ENCODE measurements at places on chromosomes 12 and 14. TPM values are rescaled to one million over a fixed set of nuclear protein-coding genes. Genes with fewer than 3 reads are reported as not detected.

Gene POLE2
- 13.4 TPM for total RNA-seq

DNA sequence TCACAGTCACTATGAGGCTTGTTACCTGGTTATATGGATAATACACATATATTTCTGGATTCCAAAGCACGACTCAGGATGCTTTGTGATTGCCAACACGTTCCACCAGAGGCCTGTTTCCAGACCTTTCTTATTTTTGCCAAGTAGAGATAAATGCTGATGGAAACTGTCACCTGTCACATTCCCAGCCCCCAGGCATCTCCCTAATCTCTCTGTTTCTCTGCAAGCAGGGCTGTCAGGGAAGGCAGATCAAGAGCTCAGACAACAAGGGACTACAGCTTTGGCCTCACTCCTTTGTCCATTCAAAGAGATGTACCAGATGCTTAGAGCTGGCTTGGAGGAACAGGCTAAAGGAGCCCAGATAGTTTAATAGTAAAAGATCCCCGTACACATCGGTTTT is 21.8 kb upstream of the DDHD1 start:
- no peak for DNase-seq

GRCh38 chr12:123122626-123123025 is 28.3 kb downstream of the PITPNM2 start:
- no peak for DNase-seq

Gene HOXC6
- 6.0 TPM for total RNA-seq

Gene OVCH1
- total RNA-seq = 0.30 TPM

DNA sequence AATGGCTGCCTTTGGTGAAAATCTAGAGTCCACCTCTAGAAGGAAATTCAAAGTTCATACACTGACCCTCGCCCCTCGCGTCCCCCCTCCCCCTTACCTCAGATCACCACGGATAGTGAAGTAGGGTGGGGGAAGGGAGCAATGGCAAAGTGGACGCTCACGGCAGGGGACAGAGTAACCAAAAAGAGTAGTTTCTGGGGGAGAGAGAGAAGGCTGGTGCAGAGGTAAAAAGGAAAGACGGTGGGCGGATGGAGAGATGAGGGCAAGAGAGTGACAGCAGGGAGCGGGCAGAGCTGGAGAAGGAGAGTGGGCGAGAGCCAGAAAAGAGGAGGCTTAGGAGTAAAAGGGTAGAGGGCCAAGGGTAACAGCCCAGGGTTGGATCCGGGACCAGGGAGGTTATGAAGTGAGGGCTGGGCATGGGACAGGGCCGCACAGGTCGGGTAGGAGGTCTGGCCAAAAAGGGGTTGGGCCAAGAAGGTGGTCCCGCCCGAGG is 423 bp downstream of the ALDH6A1 start:
- no peak for DNase-seq

DNA sequence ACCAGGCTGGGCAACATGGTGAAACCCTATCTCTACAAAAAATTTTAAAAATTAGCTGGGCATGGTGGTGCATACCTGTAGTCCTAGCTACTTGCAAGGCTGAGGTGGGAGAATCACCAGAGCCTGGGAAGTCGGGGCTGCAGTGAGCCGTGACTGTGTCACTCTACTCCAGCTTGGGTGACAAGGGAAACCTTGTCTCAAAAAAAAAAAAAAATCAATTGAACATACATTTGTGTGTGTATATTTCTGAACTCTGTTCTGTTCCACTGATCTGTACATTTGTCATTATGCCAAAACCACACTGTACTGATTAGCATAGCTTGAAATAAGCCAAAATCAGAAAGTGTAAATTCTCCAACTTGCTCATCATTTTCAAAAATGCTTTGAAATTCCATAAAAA is 254.6 kb downstream of the SOX5 start:
- DNase-seq = no peak

GRCh38 chr12:57604454-57604991 is at the start of gene DTX3:
Gene DTX3 (plus strand): TSS chr12:57604824. CDS start chr12:57606518, 1,694 bp downstream.
- no peak for DNase-seq

- no peak for DNase-seq
Observed at GRCh38 chr12:47074757-47075156, 4.7 kb upstream of the PCED1B start.

DNA sequence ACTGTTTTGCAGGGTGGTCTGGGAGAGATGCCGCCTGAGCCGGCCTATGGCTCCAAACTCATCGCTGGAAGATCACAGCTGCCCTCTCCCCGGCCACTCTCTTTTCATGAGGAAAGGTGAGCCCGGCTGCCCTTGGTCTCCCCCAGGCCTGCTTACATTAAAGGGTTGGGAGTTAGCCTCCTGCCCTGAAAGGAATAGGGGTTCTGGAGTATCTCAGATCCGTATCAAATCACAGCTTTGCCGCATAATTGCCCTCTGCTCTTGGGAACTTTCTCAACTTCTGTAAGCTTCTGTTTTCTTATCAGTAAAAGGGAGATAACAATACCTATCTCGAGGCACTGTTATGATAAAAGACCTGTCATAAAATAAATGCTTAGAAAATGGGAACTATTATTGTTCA is 17.6 kb downstream of the PHLDA1 start:
- no peak for DNase-seq

DNA sequence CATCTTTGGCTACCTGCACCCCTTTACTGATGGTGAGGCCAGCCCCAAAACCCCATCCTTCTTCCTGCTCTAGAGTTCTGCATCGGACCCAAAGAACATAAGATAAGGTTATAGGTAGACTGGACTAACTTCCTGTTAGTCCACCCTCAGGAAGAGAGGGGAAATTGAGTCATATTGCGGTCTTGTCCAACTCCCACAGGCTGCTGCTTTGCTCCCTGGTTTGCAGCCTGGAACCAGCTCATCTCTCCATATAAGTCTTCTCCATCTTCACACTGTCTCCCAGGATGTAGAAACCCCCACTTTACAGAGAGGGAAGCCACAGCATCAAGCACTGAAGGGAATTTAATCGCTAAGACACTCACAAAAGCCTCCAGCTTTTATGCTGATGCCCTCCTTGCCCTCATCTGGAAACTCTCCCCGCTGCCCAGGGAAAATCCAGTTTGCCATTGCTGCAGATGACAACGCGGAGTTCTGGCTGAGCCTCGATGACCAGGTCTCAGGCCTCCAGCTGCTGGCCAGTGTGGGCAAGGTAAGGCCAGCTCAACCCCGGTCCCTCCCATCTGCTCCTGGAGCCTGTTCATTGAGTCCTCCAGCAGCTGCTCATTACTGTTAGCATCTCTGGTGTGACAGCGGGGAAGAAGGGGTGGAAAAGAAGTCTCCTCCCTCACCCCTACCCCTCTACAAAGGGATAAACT is 85.3 kb downstream of the B4GALNT3 start:
- no peak for DNase-seq

DNA sequence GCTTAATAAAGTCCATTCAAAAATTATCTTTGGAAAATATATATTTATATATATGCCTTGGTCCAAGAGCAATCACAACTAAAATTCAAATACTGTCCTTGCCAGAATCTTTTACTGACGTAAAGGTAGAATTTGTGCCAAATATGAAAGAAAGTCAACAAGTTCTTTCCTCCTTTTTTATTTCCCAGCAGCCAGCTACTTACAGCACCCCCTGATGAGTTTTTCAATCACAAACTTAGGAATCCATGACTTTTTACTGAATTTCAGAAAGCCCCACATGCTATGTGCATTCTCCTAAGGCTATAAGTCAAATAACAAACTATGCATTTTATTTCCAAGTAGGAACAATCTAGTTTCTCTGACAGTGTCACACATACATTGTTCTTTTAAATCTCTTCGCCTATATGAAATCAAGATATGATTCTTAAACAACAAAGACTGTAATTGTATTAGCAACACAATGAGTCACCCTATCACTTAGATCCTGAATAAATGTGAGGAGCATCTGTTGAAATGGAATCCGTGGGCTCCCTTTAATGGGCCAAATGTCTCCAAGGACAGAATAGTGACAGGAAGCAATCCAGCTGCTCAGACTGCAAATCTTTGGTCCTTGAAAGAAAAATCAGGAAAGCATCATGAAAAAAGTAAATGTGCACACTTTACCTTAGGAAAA is 271.4 kb downstream of the DUSP6 start:
- peak; percentile 29 for DNase-seq

Gene TSHR
- total RNA-seq = 2.9 TPM

Gene RIMBP2
- 5.8 TPM for total RNA-seq

DNA sequence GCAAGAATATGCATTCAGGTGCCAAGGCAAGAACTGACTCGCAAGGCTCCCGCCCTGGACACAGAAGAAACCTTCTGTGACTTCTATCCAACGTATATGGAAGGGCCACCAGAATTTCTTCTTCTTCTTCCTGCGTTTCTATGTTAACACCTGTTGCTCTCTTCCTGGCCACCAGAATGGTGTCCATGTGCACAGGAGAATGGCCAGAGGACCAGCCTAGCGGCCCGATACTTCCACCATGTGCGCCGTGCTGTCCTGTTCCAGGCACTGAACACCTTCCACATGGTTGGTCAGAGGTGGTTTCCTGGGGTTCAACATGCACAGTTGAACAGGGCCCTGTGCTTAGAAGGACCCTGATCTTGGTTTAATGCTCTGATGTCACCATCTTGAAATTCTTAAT is 455.8 kb downstream of the BCL11B start:
- DNase-seq = no peak

Gene TSPAN11
- total RNA-seq = 10.0 TPM

Gene SERPINA1
- 11.1 TPM for total RNA-seq

GRCh38 chr12:24280056-24280842 is 330.8 kb upstream of the SOX5 start:
- no peak for DNase-seq

DNA sequence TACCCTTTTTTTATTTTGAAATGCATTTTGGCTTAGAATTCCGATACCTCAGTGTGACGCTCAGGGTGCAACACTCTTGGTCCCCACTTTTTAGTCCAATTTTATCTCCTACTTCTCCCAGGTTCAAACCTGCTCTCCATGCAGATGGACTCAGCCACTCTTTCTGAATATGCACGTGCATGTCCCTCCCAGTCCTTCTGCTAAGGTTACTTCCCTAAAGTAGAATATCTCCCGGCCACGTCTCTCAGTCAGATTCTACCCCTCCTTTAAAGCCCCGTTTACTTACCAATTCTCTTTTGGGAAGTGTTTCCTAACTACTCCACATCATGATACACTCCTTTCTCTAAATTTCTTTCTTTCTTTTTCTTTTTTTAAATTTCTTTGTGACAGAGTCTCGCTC is 15.5 kb upstream of the PARP11 start:
- no peak for DNase-seq

- no peak for DNase-seq
Observed at GRCh38 chr12:110353211-110353965, 50.1 kb downstream of the ANAPC7 start.

GRCh38 chr12:132492522-132492921 is 2.6 kb downstream of the FBRSL1 start:
- no peak for DNase-seq

Gene C12orf54
- total RNA-seq = not detected

Gene PRB2
- 0.20 TPM for total RNA-seq

Gene SPIC
- not detected for total RNA-seq

DNA sequence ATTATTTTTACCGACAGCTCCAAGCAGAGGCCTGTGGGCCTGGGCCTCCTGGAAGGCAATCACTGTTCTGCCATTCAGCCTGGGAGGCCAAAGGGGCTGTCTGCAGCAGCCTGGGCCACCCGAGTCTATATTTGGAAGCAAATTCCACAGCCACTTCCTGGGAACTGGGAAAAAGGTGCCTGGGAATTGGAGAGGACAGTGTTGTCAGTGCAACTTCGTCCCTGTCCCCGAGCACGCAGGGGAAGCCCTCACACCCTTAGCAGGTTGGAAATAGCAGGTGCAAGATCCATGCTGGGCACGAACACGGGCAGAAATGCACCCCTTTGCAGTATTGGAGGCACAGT is 9.6 kb upstream of the TBX5 start:
- DNase-seq = no peak

Gene KRT3
- 0.10 TPM for total RNA-seq

Gene PPM1A
- total RNA-seq = 39.9 TPM

DNA sequence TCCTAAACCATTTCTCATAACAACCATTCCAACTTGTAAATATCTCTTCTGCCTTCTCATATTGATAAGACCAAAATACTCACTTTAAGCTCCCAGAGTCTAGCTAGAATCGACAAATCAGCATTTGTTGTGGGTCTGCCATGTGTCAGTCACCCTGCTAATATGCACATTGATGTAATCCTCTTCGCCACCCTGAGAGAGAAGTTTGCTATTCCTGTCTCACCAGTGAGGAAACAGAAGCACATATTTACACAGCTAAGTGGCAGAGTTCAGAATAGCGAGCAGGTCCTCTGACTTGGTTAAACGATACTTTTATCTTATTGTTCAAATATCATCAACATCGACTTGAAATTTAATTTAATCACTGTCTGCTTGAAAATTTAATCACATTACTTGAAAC is 142.1 kb downstream of the ANO4 start:
- no peak for DNase-seq

GRCh38 chr12:92438641-92439419 is 264.0 kb upstream of the PLEKHG7 start:
- DNase-seq = no peak

Gene IFI27L2
- 29.8 TPM for total RNA-seq

Gene KCNH5
- total RNA-seq = 1.4 TPM

DNA sequence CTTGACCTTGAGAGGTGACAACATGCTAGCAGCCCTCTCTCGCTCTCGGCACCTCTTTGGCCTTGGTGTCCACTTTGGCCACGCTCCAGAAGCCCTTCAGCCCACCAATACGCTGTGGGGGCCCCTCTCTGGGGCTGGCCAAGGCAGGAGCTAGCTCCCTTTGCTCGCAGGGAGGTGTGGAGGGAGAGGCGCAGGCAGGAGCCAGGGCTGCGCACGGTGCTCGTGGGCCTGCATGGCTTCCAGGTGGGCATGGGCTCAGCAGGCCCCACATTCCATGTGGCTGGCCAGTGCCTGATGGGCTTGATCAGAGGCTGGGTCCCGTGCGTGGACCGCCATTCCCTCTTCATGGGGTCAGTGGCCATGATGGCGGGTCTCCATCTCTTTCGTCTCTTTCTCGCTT is 1237.0 kb upstream of the USP15 start:
- no peak for DNase-seq

DNA sequence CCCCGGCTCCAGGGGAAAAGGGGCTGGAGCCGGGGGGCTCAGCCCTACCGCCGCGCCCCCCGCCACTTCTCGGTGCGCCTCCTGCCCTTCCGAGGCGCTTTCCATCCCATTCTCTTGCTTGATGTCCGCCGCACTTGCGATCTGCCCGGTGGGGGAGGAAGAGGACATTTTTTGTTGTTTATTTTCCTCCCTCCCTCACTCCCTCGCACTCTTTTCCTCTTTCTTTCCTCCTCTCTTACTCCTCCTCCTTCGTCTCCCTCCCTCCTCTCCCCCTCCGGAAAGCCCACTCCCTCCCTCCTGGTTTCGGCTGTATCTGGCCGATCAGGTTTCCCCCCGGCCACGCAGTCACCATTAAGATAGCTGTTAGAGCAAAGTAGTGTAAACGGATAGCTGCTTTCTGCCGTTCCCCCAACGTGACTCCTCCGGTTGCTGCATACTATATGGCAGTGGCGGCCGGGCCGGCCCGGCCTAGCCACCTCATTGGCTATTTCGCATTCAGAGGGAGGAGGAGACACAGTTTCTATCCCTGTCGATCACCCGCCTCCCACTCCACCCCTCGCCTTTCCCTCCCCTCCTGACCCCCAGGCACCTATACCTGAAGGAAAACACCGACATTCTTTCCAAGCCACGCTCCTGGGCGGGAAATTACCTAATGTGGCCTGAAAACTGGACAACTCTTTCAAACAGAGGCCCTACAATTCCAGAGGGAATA is at the start of gene SIX4:
Gene SIX4, minus strand, starts transcription at position 445 of the 712 bp plus-strand sequence. Its CDS starts 277 bp downstream, at position 168.
- DNase-seq = peak; percentile 48

- DNase-seq = no peak
Observed at GRCh38 chr12:126663304-126664094, 1598.3 kb downstream of the AACS start.

Gene ZFHX2
- total RNA-seq = 0.39 TPM
